ENCODE measurements at places on chromosomes 6 and 20. TPM values are rescaled to one million over a fixed set of nuclear protein-coding genes. Genes with fewer than 3 reads are reported as not detected.

SNX21 gene
- polyA plus RNA-seq = 13.7 TPM

SPATS1 gene
- polyA plus RNA-seq = not detected

COL19A1 gene
- polyA plus RNA-seq = 0.72 TPM

SLC17A3 gene
- not detected for polyA plus RNA-seq

RAE1 gene
- 7.5 TPM for polyA plus RNA-seq

MUC22 gene
- 0.01 TPM for polyA plus RNA-seq

MEP1A gene
- not detected for polyA plus RNA-seq

C20orf141 gene
- not detected for polyA plus RNA-seq

NRSN2 gene
- polyA plus RNA-seq = 33.2 TPM

RTF2 gene
- 50.7 TPM for polyA plus RNA-seq

KCNQ5 gene
- 0.06 TPM for polyA plus RNA-seq

UBE2C gene
- polyA plus RNA-seq = 0.79 TPM

EBF4 gene
- polyA plus RNA-seq = 2.7 TPM

B3GAT2 gene
- 0.08 TPM for polyA plus RNA-seq

UNC93A gene
- not detected for polyA plus RNA-seq

MTCH1 gene
- polyA plus RNA-seq = 367 TPM

PPIL4 gene
- polyA plus RNA-seq = 14.3 TPM

MCHR2 gene
- not detected for polyA plus RNA-seq

All from heart left ventricle (tissue), 16 donors.